ENCODE measurements at places on chromosomes 7 and 10.

GRCh38 chr10:97540669-97541500 is 31.7 kb upstream of the ANKRD2 start:
- no peak for DNase-seq

DNA sequence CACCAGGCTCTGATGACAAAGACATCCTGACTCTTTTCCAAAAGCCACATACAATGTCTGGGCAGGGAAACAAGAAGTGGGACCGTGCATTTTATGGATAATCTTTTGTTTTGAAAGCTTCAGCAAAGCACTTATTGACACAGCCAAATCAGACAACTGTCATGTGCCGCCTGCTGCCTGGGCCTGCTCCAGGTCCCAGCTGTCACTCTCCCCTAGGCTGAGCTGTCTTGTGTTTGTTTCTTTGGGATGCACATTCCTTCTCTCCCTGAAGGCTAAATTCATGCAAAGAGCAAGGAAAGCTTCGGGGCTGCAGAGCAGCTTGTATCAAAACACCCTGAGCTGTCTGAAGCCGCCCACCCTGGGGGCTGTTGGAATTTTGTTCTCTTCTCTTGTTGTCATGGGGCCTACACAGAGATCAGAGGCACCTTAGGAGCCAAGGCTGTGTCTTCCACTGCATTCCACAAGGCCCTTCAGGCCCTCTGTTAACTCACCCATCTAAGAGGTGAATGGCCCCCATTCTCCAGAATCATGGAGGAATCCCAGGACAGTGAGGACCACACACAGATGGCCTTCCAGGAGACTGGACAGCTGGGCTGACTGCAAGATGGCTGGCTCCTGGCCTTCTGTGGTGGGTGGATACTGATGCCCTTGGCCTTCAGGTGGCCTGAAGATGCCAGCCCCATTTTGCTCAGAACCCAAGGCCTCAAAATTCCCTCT is 17.8 kb upstream of the SLC18A2 start:
- no peak for DNase-seq

- DNase-seq, result peak; percentile 42
Measured at GRCh38 chr7:43729214-43729923, at the start of gene COA1. COA1 (minus strand) TSS chr7:43729523; CDS start chr7:43648614, 80,909 bp downstream.

DNA sequence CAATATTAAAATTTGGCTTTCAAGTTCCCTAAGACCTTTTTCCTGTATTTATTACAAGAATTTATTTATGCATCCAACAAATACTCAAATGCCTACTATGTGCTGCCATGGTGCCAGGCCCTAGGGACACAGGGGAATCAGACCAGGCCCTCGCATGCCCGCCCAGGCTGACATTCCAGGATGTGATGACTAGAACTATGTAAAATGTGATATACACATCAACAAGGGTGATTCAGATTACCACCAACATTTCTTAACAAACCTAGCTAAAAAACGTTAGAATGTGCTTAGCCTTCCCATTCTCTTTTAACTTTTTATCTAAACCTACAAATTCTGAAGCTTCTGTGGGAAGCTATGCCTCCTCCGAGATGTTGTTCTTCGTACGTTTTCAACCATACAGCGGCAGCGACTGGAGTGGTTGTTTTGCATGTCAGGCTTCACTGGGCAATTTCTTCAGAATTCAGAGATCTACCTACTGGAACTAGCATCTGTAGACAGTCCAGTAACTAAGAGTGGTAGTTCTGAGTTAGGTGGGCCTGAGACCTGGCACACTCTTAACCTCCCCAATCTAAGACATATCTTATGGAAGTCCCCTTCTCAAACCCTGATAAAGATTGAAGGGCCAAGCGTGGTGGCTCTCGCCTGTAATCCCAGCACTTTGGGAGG is 22.1 kb downstream of the GNA12 start:
- no peak for DNase-seq
